ENCODE measurements at places on chromosomes 1 and 21. TPM values are rescaled to one million over a fixed set of nuclear protein-coding genes. Genes with fewer than 3 reads are reported as not detected.

- DNase-seq, result no peak
Observed at GRCh38 chr21:39694750-39695149, 50.2 kb upstream of the IGSF5 start.

DNA sequence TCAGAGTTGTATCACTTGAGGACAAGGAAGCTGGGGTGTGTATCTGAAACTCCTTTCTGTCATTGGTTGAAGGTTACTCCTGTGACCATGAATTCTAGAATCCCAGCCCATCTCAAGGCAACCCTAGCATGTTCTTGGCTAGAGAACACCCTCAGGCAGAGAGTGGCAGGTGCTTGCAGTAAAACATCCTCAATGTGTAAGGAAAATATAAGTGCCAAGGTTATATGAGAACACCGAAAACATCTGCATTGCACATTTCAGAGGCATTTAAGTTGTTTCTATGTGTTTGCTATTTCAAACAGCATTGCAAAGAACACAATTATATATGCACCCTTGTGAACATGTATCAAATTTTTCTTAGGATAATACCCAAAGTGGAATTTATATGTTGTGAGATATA, 471.9 kb downstream of the USP25 start:
- no peak for DNase-seq

GRCh38 chr1:21149855-21150432, 26.8 kb downstream of the EIF4G3 start:
- no peak for DNase-seq

- no peak for DNase-seq
Observed at GRCh38 chr1:29636936-29637335, 400.6 kb downstream of the PTPRU start.

- DNase-seq, result no peak
Observed at GRCh38 chr1:154726443-154726842, 118.5 kb upstream of the ADAR start.

DNA sequence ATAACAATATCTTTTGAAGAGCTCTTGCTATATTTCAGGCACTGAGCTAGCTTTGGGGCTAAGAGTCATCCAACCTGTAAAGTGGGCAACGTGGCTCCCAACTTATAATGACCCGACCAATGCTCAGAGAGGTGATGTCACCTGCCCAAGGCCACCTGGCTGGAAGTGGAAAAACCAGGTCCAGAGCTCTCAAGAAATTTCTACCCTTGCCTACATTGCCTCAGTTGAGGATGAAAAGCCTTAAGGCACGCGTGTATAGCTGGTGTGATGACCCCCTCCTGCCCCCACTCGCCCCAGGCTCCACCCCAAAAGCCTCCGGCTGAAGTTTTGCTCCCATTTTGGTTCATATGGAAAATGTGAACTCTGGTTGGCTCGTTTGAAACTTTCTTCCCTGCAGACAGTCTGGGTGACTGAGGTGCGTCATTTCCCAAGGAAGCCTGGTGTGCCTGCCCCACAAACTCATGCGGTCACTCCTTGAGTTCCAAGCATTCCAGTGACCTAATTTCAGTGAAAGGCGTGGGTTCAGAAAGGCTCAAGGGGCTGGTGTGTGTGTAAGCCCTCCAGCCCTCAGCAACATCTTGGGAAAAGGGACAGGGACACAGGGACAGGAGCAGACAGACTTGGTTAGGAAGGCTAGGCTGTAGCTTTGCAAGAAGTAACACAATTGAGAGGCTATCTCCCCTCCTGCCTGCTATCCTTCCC, 20.5 kb downstream of the HTR1D start:
- DNase-seq, result no peak

DNA sequence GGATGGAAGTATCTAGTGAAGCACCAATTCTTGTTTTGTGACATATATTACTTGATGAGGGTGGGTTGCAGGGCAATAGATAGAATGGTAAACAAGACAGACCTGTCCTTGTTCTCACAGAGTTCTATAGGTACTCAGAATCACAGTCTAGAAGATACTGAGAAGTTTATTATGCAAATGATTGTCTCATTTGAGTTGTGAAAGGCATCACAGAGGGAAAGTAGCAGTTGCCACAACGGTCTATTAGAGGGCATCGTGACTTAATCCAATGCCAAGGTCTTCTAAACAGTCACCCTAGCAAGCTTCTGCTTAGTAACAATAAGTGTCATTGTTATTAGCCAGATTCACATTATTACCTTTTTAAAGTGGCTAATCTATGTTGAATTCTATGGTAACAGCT, 574.8 kb upstream of the ZRANB2 start:
- DNase-seq, result no peak

GRCh38 chr1:42484382-42484781, 21.3 kb downstream of the CCDC30 start:
- DNase-seq, result no peak

DNA sequence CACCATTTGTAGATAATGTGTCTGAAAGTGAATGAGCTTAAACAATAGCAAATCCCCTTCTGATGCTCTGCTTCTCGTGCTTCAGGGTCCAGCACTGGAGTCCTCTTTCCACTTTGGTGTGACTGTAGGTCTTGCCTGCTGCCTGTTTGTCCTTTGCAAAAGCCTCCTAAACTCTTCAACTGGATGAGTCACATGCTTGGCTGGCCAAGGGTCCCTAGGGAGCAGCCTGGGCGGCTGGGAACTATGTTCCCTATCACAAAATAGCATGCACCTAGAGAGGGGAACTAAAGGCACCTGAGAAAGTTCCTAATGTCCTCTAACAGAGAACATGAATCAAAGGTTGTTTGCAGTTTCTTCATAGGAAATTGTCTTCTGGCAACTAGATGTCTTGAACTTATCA, 607.2 kb upstream of the PLXNA2 start:
- no peak for DNase-seq

- DNase-seq, result no peak
Observed at GRCh38 chr1:116545359-116545705, 25.5 kb downstream of the CD58 start.

- peak; percentile 15 for DNase-seq
Observed at GRCh38 chr1:26225033-26225831, 8.8 kb upstream of the CEP85 start.

DNA sequence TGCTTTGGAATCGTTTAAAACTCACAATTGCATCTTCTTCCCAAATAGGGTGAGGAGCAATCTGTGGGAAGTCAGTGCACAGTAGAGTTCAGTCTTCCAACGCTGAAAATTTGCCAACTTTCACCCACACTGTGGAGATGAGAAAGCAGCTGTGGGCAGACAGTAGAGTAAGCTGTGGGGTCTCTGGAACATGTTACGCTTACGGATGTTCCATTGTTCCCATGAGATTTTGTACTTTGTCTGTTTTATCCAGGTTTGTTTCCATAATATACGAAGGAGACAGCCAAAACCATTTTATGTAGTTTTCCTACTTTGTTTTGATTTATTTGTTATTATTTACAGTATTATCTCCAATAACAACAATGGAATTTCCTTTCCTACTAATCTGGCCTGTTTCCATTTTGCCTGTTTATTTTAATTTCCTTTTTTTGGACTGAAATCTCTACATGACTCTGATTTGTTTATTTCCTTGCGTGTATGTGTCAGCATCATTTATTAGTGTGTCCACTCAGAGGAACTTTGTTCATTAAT, 65.1 kb upstream of the RGL1 start:
- no peak for DNase-seq

- DNase-seq, result no peak
Observed at GRCh38 chr1:54355931-54356679, 50.1 kb downstream of the SSBP3 start.

GRCh38 chr1:210989905-210990304, 144.0 kb downstream of the KCNH1 start:
- DNase-seq, result no peak

DNA sequence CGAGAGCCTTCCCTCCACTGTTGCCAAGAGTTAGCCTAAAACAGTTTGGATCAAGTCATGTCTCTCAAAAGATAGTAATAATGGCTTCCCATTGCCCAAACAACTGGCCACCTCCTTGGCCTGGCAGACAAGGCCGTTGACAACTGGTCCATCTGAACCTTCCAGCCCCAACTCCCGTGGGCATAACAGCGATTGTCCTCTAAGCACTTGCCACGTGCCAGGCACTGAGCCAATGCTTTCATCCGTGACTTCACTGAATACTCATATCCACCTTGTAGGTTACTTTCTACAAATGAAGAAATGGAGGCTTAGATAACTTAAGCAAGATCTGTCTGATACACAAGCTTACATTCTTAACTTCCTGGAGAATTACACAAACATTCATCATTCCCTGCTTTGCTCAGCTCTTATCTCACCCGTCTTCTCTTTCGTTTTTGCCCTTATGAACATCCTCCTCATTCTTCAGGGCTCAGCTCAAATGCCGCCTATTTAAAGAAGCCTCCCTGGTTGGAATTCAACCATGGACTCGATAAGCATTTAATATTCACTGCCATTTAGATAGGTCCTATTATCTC, 106.4 kb downstream of the KCND3 start:
- DNase-seq, result no peak

GRCh38 chr21:44253832-44254710, 7.6 kb downstream of the DNMT3L start:
- no peak for DNase-seq

GRCh38 chr1:227729881-227730629, 5.0 kb downstream of the JMJD4 start:
- DNase-seq, result peak; percentile 35

DNA sequence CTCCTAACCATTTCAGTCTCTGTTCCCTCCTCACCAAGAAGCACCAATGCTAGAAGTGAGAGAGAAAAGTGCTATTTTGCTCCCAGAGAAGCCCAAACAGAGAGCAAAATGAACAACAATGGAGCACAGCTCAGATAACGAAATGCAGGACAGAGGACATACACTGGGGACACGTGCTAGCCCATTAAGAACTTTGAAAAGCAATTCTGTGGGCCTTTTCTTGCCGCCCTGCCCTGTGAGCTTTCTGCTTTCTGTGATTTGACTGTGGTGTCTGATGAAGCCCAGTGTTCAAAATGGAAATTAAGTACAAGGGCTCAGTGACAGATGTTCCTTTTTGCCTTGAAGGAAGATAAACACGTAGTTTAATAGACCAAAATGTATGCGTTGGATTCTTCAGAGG, 130.8 kb downstream of the S1PR1 start:
- no peak for DNase-seq

DNA sequence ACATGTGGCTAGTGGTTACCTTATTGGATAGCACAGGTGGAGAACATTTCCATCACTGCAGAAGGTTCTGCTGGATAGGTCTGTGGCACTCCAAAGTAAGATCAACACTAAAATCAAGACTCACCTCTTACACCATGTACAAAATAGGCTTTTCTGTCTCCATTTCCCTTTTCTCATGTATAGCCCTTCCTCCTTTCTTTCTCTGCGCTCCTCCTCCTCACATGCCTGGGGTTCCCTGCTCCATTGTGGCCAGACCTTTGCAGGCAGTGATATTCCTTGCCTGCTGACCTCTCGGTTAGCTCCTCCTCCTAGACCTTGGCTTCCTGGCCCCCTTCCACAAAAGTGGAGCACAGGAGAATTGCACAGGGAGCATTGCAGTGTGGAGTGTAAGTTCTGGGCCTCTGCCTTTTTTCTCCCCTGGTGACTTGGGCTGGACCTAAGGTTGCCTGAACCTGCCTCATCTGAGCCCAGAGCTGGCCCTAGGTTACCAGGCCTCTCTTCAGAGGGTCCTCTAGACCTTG, 33.2 kb upstream of the RBM15 start:
- no peak for DNase-seq

DNA sequence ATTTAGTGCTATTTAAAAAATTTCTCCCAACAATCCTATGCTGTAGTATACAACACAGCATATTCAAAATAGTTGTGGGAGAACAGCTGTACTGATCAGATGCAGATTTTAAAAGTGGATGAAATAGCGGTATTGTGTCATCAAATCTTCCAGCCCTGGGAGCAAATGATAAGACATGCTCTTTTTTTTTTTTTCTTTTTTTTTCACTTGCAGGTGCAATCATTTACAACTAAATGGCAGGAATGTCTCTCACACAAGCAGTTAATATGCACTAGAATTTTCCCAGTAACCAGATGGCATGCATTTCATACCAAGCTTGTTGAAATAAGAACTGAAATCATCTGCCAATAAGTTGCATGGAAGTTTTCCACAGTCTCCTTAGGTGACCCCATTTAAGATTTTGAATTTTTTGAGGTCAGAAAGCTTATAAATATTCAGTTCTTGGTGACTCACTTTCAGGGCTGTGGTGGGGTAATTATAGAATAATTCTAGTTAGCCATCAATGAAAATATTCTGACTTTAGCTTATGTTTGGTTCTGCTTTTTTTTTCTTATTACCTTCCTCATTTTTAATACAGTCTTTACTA, 623.9 kb upstream of the NR5A2 start:
- no peak for DNase-seq

DNA sequence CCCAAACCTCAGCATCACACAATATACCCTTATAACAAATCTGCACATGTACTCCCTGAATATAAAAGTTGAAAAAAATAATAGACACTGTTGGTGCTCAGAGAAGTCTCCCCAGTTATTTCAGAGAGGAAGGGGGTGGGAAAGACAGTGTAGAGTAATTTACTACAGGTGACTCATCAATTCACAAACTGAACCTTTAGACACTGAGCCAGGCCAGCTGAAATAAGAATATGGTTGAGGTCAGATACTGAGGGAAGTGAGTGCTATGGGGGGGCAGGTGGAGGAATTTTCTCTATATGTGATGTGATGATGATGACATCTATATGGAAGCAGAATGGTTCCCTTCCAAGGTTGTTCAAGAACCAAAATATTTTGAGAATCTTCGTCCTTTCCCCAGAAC, 50.1 kb downstream of the MRPL39 start:
- DNase-seq, result no peak

DNA sequence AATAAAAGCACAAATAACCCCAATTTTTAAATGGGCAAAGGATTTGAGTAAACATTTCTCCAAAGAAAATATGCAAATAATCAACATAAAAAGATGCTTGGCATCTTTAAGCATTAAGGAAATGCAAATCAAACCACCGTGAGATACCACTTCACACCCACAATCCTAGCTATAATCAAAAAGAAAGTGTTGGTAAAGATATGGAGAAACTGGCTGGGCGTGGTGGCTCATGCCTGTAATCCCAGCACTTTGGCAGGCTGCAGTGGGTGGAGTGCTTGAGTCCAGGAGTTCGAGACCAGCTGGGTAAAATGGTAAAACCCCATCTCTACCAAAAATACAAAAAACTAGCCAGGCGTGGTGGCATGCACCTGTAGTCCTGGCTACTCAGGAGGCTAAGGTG, 16.9 kb downstream of the ARHGEF11 start:
- DNase-seq, result no peak

- DNase-seq, result no peak
Observed at GRCh38 chr1:17121881-17122280, 2.6 kb upstream of the PADI2 start.

Gene MGST3
- 67.6 TPM for total RNA-seq

Gene ST6GALNAC5
- total RNA-seq, result not detected

Gene CD58
- total RNA-seq, result 25.2 TPM

Gene LHX8
- not detected for total RNA-seq

Gene SPTA1
- not detected for total RNA-seq

Gene CA6
- total RNA-seq, result not detected

Gene MORC3
- 105 TPM for total RNA-seq

Gene FAM72D
- total RNA-seq, result not detected

Gene SNRPE
- 63.3 TPM for total RNA-seq

Measured in CD4-positive, alpha-beta memory T cell (primary cell).